Right cardiac atrium (tissue), 5 donors: ENCODE measurements at places on chromosomes 7 and 10.

DNA sequence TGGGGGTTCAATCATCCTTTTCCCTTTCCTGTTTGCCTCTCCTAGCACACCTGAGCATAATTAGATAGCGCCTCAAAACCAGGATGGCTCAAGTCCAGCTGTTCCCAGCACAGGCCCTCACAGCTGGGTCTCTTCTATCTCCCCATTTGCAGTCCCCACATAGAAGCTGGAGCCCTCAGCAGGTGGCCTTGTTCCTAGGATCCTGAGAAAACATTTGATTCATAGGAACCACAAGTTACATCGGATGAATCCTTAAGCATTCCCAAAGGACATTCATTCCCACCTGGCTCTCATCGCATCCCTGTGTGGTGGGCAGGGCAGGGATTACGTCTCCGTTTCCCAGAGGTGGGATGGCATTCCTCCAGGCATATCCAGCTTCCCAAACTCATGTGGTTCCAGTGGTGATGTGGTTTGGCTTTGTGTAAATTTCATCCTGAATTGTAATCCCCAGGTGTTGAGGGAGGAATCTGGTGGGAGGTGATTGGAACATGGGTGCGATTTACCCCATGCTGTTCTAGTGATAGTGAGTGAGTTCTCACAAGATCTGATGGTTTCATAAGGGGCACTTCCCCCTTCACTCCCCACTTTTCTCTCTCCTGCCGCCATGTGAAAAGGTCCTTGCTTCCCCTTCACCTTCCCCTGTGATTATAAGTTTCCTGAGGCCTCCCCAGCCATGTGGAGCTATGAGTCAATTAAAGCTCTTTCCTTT, 49.8 kb upstream of the LEP start:
- no peak for DNase-seq

DNA sequence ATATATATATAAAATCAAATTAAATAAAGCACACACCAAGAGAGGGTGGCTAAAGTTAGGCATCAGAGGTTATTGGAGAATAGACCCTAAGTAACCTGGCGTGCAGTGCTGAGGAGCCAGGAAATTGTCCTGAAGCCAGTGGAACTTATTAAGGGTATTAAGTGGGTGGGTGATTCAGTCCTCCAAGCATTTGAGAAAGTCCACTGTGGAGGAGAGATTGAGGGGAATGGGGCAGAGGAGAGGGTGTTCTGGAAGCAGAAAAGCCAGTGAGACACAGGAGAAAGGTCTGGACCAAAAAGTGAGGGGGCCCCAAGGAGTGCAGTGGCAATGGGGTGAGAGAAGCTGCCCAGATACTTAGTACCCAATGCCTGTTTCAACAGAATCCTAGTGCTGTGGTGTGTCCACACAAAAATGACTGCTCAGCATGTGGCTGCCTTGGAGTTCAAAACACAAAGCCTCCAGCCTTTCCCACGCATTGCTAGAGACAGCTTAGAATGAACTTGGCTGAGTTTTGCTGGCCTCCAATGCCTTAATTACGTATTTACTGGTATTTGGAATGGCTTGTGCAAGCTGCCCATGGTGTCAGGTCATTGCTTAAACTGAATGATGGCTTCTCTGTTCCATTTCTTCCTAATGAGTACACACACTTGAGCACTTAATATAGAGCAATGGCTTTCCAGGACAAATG, 44.9 kb upstream of the CHST15 start:
- DNase-seq = no peak

DNA sequence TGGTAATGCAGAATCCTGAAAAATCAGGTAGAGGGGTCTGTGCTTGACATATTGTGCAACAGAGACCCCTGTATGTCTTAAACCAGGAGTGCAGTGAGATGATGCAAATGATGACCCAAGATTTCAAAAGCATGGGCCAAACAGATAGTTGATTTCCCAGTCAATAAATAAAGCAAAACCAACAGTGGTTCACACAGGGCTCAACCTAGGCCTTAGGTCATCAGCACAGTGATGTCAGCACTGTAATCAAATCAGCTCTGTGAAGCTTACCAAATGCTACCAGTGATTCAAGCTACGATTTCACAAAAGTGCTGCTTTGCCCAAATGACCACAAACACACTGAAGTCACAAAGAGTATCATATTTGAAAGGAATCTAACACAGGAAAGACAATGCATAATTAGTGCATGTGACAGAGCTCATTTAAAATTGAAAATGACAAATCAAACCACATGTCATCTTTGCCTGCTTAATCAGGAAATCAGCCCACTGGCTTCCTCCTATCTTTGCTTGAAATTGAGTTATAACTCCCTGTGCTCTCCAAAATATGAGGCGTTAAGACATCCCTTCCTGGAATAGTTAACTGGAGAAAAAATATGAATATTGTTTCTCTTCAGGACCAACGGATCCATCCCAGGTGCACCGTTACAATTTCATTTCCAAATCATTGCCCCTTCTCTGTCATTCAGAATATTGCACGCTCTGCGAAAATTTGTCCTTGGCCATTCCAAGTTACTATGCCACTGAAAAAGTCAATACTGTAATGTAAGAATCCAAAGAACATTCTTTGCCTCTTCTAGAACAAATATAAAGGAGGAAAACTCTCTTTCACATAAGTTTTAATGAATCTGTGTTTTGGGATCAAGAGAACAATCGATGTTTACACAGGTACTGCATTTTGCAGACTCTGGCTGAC, 41.9 kb upstream of the ASL start:
- DNase-seq = no peak

DNA sequence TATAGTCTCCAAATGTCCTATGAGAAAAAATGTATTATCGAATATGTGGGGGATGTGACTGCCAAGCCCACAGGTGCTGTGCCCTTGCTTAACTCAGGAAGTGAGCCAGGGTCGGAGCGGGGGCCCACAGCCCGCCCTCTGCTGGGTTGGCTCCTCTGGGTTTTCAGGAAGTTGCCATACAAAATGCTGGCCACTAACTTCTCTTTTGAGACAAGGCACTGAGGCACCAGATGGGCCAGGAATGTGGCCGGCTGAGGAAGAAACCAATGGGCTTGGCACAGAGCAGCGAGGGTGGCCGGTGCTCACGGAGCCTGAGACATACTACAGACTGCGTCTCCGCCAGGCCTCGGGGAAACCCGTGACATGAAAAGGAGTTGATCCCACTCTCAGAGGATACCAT, 58.9 kb downstream of the FAM53B start:
- DNase-seq = peak; percentile 83

- DNase-seq = no peak
Observed at GRCh38 chr7:142025896-142026295, 30.2 kb downstream of the MGAM start.

DNA sequence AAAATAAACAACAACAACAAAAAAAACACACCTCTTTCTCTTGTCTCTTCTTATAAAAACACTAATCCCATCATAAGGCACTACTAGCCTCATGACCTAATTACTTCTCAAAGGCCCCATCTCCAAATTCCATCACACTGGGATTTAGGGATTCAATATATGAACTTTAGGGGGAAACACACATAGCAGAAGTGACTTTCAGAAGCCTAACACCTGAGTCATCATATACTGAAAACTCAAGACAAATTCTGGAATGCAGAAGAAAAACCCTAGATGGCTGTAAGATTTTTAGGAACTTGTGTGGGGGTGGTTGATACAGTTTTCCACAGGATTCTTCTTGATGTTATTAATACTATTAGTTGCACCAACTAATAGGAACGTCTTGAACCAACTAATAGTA, 33.7 kb upstream of the CSTF2T start:
- DNase-seq = no peak

- DNase-seq = peak; percentile 86
Observed at GRCh38 chr7:111756687-111757178, 194.4 kb upstream of the IMMP2L start.

GRCh38 chr10:16751244-16751643, 66.0 kb downstream of the RSU1 start:
- no peak for DNase-seq

DNA sequence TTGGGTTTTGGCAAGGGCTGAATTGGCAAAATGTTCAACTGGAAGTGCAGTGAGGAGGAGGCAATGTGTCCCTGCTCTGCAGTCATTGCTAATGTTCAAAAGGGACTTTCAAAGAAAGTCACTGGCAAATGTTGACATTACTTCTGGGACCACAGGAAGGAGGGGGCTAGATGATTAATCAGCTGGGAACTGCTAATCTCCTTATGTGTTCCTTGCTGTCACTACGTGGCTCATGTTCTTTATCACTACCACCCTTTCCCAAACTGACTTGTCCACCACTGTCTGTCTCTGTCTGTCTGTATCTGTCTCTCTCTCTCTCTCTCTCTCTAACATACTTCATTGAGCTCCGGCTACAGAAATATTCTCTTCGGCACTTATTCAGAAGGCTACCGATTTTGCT, 86.9 kb upstream of the MTPN start:
- no peak for DNase-seq

DNA sequence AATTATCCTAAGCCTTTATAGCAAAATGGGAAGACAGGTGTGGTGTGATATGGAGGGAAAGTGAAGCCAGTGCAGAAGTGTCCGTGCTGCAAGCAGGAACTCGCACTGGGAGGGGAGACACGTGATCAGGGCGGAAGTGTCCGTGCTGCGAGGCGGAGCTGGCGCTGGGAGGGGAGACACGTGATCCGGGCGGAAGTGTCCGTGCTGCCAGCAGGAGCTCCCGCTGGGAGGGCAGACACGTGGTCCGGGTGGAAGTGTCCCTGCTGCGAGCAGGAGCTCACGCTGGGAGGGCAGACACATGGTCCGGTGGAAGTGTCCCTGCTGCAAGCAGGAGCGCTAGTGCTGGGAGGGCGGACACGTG, 40.5 kb upstream of the PRKAR1B start:
- DNase-seq = no peak

DNA sequence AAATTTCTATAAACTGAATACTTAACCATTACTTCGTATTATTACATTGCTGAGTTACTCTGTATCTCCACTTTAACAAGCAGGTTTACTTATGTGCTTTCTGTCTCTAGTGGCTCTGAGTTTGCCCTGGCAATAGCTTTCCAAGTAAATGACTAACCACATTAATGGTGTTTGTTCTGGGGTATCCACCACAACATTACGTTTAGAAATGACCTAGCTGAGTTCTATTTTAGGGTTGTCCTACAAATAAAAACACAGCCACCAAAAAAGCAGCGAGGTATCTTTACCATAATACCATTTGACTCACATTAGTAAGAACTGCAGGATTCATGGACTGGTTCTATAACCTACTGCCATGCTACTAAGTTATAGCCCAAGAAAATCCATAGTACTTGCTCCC, 83.1 kb downstream of the HIBADH start:
- DNase-seq = no peak

- DNase-seq = no peak
Observed at GRCh38 chr10:55449981-55450380, 649.0 kb upstream of the PCDH15 start.

DNA sequence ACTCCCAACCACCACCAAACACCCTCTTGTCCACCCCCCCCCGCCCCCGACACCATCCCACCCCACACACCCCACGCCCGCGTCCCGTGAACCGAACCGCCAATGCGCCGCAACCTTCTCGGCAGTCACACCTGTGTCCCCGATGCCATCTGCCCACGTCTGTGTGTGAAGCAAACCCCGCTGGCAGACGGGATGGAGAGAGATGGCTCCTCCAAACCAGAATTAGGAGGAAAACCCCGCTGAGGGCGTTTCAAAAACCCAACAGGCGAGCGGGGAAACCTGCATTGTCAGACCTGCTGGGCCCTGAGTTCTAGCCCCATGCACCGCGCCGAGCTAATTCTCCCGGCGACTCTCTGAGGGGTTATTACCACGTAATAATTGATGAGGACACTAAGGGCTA, 28.6 kb upstream of the KCNK18 start:
- no peak for DNase-seq

DNA sequence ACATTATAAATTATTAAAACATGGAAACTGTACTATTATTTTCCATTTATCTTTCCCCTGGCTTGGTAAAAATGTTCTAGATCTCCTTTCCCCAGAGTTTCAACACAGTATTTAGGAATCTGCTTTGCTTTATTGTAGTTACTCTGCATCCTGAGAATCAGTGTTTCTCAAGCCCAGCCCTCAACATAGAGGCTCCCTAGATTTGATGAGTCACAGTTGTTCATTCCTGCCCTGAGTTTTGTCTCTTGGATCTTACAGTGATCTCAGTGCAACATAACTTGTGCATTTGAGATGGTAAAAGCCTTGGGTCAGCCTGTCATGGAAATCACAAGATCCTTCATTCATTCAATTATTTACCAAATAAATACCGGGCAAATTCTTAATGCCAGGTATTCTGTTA, 63.0 kb downstream of the VAX1 start:
- no peak for DNase-seq

GRCh38 chr7:93245525-93246432, 13.6 kb downstream of the VPS50 start:
- DNase-seq = no peak

DNA sequence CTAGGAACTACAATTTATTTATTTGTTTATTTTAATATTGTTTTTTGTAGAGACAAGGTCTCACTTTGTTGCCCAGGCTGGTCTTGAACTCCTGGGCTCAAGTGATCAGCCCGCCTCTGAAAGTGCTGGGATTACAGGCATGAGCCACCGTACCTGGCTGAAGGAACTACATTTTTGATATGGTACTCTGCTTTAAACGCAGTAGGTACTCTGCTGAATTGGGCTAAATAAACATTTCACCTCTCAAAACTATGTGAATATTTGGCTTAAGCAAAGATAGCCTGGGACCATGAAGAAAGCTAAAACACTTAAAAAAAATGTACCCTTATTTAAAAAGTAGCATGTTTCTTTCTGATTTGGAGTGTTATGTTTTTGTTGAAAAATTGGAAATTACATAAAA, 138.2 kb downstream of the ADK start:
- no peak for DNase-seq

DNA sequence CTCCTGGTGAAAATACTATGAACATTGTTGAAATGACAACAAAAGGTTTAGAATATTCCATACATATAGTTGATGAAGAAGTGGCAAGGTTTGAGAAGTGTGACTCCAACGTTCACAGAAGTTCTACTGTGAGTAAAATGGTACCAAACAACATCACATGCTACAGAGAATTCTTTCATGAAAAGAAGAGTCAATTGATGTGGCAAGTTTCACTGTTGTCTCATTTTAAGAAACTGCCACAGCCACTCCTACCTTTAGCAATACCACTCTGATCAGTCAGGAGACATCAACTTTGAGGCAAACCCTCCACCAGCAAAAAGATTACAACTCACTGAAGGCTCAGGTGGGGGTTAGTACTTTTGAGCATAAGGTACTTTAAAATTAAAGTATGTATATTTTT, 693.3 kb downstream of the GRID1 start:
- no peak for DNase-seq

DNA sequence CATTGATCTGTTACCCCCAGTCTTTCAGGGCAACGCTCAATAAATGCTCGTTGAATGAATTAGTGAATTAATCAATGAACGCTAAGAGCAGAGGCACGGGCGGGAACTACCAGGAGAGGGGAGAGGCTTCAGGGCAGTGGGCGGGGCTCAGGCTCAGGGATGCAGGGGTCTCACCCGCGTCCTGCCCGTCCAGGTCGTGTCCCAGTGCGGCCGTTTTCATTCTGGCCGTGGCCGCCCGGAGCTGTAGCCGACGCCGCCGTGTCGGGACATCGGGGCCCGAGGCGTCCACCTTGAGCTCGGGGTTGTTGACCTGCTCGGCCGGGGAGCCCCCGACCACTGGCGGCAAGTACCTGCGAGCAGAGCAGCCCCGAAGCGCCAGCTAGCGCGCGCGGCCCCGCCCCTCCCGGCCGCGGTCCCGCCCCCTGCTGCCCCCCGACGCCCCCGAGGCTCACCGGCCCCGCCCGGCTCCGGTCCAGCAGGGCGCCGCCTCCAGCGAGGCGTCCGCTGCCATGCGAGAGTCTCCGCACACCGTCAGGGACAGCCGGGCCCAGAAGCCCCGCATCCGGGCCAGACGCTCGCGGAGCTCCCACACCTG, 2.8 kb upstream of the GAL3ST4 start:
- DNase-seq = peak; percentile 68

GRCh38 chr10:48507933-48508790, 96.7 kb downstream of the ARHGAP22 start:
- peak; percentile 47 for DNase-seq
